Eye (tissue), 1 donor: ENCODE measurements at places on chromosomes 7 and 10.

GRCh38 chr10:5779730-5780129, 33.5 kb downstream of the GDI2 start:
- no peak for DNase-seq

GRCh38 chr7:103120362-103120761, 28.5 kb downstream of the NAPEPLD start:
- DNase-seq: no peak

DNA sequence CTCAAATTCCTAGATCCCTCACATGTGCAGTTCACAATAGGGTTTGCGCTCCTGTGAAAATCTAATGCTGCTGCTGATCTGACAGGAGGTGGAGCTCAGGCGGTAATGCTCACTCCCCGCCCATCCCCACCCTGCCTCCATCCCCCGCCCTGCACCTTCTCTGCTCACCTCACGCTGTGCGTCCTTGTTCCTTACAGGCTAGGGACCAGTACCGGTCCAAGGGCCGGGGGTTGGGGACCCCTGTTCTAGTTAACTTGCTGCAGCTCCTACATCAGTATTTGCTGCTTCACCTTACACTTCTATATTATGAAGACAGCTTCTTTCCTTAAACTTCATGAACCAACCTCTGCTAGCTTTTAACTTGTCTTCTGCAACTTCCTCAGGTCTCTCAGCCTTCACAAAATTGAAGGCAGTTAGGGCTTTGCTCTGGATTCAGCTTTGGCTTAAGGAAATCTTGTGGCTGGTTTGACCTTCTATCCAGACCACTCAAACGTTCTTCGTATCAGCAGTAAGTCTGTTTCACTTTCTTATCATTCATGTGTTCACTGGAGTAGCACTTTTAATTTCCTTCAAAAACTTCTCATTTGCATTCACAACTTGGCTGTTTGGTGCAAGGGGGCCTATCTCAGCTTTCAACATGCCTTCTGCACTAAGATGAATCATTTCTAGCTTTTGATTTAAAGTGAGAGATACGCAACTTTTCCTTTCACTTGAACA, 1.7 kb upstream of the TNKS2 start:
- peak; percentile 43 for DNase-seq

DNA sequence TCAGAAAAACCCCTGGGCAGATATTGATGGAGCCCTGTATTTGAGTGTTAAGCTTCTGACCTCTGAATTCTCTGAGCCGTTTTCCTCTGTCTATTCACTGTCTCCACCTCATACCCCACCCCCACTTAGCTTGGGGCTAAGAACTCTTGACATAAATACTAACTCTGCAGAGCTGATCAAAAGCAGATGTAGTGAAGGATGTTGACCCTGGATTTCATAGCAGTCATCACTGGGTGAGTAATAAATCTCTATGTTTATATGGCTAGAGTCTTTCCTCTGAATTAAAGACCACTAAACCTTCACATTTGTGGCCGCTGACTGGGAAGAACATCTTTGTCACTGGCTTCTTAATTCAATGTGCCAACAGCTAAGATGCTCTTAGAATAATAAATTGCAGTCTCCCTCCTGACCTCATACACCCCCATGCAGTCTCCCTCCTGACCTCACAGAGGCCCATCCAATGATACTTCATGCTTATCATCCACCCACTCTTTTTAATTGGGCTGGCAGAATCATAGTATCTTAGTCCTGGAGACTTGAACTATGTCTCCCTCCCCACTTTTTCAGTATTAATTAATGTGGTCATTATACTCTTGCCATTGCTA, 78.0 kb upstream of the MACROH2A2 start:
- DNase-seq: peak; percentile 51

- peak; percentile 20 for DNase-seq
Observed at GRCh38 chr7:103065667-103066066, 8.9 kb downstream of the FBXL13 start.

- DNase-seq: no peak
Observed at GRCh38 chr10:12055732-12056131, 13.0 kb upstream of the DHTKD1 start.

DNA sequence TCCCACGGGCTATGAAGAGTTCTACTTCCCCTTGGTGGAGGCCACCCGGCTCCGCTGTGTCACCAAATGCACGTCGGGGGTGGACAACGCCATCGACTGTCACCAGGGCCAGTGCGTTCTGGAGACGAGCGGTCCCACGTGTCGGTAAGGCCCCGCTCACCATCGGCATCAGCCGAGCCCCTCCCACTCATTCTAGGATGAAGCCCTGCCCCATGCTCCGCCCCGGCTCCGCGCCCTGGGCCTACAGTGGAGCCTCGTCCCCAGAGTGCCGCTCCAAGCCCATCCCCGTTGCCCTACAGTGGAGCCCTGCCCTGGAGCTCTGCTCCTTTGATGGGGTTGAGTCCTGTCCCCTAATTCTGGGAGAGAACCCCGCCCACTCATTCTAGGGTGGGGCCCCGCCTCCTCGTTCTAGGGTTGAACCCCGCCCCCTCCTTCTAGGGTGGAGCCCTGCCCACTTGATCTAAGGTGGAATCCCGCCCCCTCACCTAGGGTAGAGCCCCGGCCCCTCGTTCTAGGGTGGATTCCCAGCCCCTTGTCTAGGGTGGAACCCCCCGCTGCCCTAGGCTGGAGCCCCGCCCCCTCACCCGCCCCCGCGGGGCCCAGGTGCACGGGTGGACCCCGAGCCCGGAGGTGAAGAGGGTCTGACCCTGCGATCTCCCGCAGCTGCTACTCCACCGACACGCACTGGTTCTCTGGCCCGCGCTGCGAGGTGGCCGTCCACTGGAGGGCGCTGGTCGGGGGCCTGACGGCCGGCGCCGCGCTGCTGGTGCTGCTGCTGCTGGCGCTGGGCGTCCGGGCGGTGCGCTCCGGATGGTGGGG, 3.4 kb upstream of the MUC12 start:
- peak; percentile 94 for DNase-seq

DNA sequence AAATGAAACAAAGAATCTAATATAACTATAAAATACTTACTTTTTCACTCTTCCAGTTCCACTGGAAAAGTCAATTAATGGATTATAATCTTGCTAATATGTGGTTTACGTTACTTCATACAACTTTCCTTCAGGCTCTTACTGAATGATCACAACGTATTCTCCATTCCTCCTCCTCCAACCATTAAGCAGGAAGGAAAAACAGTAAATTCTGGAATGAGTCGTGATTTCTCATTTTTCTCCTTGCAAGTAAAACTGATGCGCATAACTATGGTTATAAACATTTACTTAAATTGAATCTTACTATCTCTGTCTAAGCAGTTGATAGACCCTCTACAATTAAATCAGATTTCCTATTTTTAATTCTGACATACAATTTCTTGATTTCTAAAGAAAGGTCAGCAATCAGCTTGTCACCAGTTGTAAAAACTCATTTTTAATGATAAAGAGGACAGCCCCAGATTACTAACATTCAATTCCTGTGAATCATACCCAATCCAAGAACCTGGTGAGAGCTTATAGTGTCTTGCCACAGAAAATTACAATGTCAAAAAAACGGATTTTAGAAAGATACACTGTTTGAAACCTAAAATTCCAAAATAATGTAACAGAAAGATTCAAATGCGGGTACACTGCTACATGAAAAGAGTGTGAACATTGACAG, 64.3 kb downstream of the EZH2 start:
- DNase-seq: no peak

DNA sequence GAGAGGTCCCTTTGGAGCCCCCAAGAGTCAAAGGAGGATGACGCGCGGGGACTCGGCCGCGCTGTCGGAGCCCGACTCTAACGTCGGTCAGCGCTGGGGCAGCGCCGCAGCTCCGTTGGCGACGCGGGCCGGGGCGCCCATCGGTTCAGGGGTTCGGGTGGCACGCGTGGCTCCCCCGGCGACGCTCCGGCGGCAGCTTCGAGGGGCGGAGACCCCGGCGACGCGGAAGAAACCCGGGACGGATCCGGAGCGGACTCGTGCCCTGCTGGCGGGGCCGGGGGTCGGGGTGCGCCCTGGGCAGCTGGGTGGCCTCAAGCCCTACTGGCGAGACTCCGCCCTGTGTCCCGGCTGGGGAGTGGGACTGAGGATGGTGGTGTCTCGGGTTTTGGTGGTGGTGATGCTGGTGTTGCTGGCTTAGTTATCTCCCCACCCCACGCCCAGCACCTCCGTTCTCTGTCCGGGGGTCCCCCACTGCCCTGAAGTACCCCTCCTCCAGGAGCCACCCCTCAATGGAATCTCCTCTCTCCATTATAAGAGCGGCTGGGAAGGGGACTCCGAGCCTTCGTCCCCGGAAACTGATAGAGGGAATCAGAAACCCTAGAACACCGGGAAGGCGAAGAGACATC, at the start of gene NAT16:
TSS of gene NAT16 (minus strand) at position 164 of the 626 bp plus-strand sequence. CDS start 5,486 bp downstream, outside the sequence.
- peak; percentile 45 for DNase-seq

DNA sequence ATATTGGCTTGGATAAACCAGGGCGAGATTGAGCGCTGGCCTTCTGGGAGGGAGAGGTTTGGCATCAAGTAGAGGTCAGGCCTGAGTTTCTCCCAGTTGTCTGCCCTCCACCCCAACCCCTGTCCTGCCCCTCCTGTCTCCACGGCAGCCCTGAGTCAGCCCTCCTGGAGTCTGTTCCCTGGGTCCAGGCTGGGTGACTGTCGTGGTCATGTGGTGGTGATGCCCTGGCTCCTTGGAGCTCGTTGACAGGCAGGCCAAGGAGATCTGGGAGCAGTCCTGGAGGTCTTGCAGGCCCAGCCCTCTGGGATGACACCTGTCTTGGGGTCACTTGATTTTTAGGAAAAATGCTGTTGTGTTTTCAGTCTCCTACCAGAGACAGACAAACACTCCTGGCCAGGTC, 53.6 kb upstream of the PODXL start:
- no peak for DNase-seq

DNA sequence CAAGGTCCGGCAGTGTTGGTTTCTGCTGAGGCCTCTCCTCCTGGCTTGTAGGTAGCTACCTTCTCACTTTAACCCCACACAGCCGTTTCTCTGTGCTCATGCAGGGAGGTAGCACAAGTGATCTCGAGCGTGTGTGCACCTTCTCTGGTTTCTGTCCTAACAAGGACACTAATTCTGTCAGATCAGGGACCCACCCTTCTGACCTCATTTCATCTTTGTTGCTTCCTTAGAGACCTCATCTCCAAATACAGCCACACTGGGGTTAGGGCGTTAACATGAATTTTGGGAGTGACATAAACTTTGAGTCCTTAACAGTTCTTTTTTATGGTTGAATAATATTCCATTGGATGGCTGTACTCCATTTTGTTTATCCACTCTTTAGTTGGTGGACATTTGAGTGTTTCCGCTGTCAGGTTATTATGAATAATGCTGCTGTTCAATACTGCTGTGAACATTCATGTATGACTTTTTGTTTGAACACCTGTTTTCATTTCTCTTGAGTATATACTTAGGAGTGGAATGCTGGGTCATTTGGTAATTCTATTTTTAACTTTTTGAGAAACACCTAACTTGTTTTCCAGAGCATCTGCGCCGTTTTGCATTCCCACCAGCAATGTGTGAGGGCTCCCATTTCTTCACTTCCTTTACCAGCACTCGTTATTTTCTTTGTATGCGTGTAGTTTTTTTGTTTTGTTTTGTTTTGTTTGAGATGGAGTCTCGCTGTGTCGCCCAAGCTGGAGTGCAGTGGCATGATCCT, 57.5 kb downstream of the LCOR start:
- DNase-seq: no peak

DNA sequence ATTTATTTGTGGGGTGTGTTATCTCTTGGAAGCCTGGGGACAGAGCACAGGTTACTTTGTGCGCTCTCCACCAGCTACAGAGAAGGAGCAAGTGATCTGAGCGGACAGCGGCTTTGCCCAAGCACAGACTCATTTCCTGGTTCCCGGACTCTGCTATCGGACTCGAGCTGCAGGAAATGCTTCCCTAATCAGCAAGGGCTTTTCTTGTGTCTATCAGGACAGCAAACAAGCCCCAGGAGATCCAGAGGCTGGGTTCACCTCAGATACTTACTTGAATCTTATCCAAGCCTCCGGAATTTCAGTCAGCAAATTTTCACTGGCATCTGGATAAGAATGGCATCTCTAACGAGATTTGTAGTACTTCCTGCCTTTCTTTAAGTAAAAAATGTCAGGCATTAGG, 27.8 kb downstream of the MRC1 start:
- DNase-seq: peak; percentile 34

GRCh38 chr7:107075863-107076574, 31.5 kb downstream of the PRKAR2B start:
- no peak for DNase-seq

GRCh38 chr7:132394283-132395198, 181.7 kb downstream of the PLXNA4 start:
- no peak for DNase-seq

DNA sequence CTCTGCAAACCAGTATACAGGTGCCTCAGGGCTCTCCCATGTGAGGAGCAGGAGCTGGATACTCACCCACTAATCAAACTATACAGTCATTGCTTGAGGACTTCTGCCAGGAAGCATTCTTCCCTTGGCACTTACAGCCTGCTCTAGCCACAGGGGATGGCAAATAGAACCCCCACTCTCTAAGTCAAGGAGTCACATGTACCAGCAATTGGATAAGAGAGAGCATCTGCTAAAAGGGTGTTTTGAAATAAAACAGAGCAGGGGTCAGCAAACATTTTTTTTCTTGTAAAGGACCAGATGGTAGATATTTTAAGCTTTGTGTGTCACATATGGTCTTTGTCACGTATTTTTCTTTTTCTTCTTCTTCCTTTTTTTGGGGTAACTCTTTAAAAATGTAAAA, 865.2 kb upstream of the GHITM start:
- DNase-seq: no peak

DNA sequence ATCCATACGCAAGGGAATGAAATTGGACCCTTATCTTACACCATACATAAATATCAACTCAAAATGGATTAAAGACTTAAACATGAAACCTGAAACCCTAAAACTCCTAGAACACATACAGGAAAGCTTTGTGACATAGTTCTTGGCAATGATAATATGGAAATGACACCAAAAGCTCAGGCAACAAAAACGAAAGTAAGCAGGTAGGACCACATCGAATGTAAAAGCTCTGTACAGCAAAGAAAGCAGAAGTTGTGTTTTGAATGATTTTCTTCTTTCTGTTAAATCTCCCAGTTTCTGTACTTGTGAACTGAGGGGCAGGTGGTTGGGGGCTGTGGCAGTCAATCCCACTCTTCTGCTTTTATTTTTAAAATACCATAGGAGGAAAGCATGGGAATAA, 368.4 kb upstream of the PODXL start:
- no peak for DNase-seq

GRCh38 chr7:101862280-101863220, 45.1 kb downstream of the CUX1 start:
- DNase-seq: no peak
